ENCODE measurements at places on chromosomes 1 and 21. TPM values are rescaled to one million over a fixed set of nuclear protein-coding genes. Genes with fewer than 3 reads are reported as not detected.

DNA sequence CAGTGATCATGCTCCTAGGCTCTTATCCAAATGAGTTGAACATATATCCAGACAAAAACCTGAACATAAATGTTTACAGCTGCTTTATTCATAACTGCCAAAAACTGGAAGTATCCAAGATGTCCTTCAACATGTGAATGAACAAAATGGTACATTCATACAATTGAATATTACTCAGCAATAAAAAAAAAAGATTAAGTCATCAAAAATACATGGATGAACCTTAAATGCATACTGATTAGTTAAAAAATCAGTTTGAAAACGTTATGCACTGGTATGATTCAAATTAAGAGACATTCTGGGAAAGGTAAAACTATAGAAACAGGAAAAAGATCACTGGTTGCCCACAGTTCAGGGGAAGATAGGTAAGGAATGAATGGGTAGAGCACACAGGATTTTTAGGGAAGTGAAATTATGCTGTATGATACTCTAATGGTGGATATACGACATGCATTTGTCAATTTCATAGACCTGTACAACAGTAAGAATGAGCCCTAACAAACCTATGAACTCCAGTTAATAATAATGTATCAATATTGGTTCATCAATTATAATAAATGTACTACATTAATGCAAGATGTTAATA, 3.1 kb downstream of the LRRC40 start:
- DNase-seq = no peak

DNA sequence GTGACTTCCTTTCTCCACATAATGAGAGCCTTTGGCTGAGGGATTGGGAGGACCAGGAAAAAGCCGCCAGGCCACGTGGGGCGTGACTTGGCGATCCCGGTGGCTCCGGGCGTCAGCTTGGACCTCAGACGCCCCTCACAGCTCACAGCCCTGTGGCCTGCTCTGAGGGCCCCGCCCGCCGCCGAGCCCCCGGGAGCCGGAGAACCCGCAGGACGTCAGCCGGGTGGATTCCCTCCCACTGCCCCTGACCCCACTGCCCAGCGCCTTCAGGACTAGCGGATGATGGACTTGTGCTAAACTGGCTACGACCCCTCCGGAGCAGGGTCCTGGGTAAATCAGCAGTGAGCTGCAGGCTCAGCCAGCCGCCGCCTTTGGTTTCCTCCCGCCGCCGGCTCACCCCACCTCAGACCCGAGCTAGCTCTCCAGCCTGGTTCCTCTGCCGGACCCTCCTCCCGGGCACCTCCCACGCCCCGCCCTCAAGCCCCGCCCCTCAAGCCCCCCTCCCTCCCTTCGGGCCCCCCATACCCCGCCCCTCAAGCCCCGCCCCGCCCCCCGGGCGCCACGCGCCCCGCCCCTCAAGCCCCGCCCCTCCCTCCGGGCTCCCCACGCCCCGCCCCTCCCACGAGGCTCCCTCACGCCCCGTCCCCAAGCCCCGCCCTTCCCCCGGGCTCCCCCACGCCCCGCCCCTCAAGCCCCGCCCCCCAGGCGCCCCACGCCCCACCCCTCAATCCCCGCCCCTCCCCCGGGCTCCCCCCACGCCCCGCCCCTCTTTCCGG, 10.0 kb upstream of the FAAP20 start:
- DNase-seq = no peak

GRCh38 chr1:213017447-213018273, 2.0 kb upstream of the ANGEL2 start:
- DNase-seq = no peak

DNA sequence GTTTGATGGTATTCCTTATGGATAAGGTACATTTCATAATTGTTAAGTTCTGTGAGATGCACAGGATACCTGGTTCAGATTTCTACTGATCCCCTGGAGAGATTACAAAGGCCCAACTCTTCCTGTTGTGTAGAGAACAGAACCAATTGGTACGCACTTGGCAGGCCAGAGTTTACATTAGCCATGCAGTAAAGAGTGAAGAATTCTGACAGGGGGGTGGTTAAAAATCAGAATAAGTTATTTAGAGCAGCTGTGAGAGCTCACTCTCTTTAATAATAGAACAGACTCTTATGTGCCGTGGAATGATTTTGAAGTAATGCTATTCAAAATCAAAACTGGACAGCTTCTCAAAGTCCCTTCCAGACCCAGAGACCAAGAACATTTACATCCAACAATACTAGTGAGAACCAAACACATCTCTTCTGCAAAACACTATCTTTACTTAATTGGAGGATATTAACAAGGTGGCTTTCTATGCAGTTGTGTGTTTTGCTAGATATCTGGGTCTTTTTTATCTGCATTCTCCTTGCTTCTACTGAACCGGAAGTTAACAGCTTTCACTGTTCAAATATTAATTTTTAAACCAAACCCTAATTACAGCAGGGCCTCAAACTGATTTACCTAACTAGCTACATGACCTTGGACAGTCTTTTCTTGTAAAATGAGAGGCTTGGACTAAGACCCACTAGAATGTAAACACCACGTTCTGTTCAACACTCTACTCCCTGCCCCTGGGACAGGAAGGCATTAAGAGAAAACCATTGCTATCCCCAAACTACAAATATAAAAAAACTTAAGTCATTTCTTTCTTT, 4.0 kb downstream of the USP24 start:
- no peak for DNase-seq

LAX1 gene
- 20.7 TPM for total RNA-seq

CD1C gene
- 0.25 TPM for total RNA-seq

F3 gene
- not detected for total RNA-seq

RSBN1 gene
- total RNA-seq = 25.6 TPM

DCDC2B gene
- not detected for total RNA-seq
